Activated T-cell treated with anti-CD3 and anti-CD28 coated beads, Interleukin-2, amount 50 U/mL, for 1 hour (primary cell): ENCODE measurements at places on chromosomes 6 and 20.

- no peak for DNase-seq
These were observed 12.0 kb downstream of the ZNF217 start for GRCh38 chr20:53581444-53582250.

DNA sequence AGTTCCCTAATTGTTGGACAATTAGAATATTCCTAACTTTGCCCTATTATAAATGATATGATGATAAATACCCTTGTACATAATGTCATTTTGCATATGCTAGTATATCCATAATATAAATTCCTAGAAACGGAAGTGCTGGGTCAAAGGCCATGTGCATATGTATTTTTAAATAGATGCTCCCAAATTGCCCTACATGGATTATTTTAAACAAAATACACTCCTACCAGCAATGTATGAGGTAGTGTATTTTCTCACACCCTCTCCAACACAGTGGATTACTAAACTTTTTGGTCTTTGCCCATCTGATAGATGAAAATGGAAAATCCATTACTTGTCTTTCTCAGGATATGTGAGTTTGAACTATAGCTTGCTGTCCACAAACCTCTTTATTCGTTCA lies 385.1 kb upstream of the JARID2 start:
- DNase-seq, result no peak

GRCh38 chr20:23477223-23477622 lies 13.7 kb upstream of the CST8 start:
- no peak for DNase-seq

DNA sequence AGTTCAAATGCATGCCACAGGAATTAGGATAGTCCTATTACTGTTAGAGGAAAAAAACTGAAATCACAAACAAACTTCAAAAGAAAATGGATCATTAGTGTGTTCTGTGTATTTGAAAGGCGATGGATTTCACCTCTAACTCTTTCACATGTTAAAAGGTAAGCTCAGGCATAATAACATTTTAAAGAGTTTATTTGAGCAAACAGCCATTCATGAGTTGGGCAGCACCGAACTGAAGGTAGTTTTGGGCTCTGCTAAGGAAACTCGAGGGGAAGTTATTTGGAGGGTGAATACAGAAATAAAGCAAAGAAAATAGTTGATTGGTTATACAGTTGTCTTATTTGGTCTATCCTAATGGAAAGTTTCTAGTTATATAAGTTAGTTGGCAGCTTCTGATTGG lies 546.5 kb upstream of the POU3F2 start:
- no peak for DNase-seq

GRCh38 chr6:90110971-90111370 lies 185.7 kb downstream of the BACH2 start:
- DNase-seq, result peak; percentile 61

DNA sequence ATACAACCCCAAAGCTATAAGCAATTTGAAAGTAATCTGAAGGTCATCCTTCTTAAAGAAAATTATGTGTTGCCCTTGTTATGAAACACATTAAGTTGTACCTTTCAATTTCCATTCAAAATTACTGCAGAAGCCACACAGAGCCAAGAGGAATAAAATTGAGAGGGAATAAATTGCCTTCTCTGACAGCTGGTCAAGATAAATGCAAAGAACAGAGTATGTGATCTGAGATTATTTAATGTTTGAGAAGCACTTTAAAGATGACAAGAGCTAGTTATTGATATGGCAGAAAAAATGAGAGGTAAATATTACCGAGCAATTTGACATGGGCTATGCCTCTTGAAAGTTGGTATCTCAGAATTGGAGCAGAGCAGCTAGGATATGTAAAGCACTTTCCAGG lies 61.6 kb downstream of the TRDN start:
- no peak for DNase-seq

GRCh38 chr6:151675746-151676459 lies 131.6 kb upstream of the ESR1 start:
- DNase-seq, result peak; percentile 38

- DNase-seq, result no peak
These were observed 64.9 kb upstream of the SALL4 start for GRCh38 chr20:51867251-51867650.

- no peak for DNase-seq
These were observed 132.8 kb upstream of the ZNF184 start for GRCh38 chr6:27605401-27606342.

DNA sequence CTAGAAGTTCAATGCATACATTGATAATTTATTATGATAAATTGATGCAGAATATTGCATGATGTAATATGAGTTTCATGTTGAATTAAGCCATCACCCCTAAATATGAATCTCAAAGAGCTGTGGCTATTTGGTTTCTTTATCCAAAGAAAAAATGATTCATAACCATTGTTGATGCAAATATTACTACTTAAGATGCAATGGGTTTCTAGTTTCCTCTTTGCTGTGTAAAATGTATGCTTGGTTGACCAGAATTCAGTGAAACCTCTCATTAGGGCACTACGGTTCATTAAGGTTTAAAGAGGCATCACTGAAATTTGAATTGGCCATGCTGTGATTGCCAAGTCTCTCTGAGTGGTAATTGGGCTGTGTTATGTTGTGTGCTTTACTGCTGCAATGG lies 492.5 kb upstream of the FLRT3 start:
- no peak for DNase-seq

- DNase-seq, result no peak
These were observed 65.8 kb downstream of the SHPRH start for GRCh38 chr6:145898376-145898775.

GRCh38 chr20:57459278-57459677 lies 65.7 kb downstream of the CTCFL start:
- no peak for DNase-seq

DNA sequence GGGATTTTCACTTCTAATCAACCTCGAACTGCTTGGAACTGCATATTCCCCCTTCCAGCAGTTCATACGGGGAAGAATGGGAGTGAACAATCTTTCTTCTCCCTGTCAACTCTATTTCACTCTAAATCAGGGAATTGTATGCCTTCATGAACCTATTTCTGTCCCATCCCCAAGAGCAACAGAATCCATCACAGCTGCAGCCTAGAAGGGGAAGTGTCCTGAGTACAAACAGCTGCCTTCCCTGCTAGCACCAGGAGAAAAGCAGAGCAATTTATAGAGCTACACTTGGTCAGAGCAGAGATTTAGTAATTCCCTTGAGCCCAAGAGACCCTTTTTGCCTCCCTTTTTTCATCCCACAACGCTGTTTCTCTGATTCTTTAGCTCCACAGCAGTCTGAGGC lies 208.4 kb downstream of the ADGRG6 start:
- DNase-seq, result no peak

DNA sequence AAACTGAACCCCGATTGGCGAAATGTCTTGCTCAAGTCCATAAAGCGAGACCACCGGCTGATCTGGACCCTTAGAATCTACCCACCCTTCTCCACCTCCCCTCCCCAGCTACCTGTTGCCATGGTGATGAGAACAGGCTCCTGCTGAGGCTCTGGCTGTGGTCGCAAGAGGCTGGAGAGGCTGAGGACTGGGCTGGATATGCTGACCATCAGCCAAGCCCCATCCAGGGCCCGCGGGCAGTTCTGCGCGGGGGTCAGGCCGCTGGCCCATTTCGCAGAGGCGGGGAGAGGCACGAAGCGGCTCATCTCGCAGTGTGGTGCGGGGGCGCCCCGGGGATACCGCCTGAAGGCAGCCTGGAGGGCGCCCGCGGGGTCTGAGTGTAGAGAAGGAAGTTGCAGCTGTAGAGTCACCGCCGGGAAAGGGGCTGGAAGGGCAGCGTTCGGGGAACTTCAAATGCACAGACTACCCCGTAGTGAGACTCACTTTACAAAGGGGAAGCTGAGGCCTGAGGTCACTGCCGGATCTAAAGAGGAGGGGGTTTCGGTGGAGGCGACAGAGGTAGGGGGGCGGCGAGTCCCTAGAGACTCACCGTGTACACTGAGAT lies 671 bp downstream of the TAPBP start:
- DNase-seq, result peak; percentile 57
